Kidney (tissue), 22 donors: ENCODE measurements at places on chromosomes 13 and 19. TPM values are rescaled to one million over a fixed set of nuclear protein-coding genes. Genes with fewer than 3 reads are reported as not detected.

- no peak for DNase-seq
These were observed 460.3 kb downstream of the KCTD12 start for GRCh38 chr13:76425935-76426334.

GRCh38 chr19:32464279-32464678, 58.7 kb downstream of the DPY19L3 start:
- DNase-seq: peak; percentile 11

ZNF563 gene
- total RNA-seq: 6.8 TPM

DNA sequence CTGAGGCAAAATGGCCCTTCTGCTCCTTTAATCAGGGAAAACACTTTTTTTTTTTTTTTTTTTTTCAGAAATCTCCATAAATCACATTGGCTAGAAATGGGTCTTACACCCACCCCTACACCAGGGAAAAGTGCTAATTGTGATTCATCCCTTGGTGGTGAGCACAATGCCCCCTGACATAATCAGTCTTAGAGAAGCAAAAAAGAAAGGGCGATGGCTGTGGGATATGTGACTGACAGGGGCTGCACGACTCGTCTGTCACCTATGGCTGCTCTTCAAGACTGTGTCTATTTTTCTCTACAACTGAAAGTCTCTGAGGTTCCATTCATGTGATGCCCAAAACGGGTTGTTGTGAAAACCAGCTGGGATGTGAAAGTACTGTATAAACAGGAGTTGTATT, 3.6 kb upstream of the GPC6 start:
- no peak for DNase-seq

- no peak for DNase-seq
These were observed 236.7 kb upstream of the CSNK1A1L start for GRCh38 chr13:37342205-37342604.

CCDC70 gene
- total RNA-seq: not detected

PET100 gene
- total RNA-seq: 112 TPM

GRCh38 chr13:93151277-93151676, 75.3 kb upstream of the GPC6 start:
- no peak for DNase-seq

KLK5 gene
- total RNA-seq: 0.88 TPM

TSSK6 gene
- total RNA-seq: 3.7 TPM

GRCh38 chr19:10321874-10322835, 6.3 kb upstream of the FDX2 start:
- no peak for DNase-seq

- DNase-seq: no peak
These were observed 68.8 kb downstream of the ZNF536 start for GRCh38 chr19:30441011-30441410.

APC2 gene
- 0.25 TPM for total RNA-seq

- no peak for DNase-seq
These were observed 13.1 kb upstream of the HOMER3 start for GRCh38 chr19:18954094-18954493.
